ENCODE measurements at places on chromosomes 4 and X.

GRCh38 chr4:172982151-172982590 is 186.4 kb upstream of the GALNT7 start:
- no peak for DNase-seq

- no peak for DNase-seq
Measured at GRCh38 chr4:11602606-11603340, 174.1 kb upstream of the HS3ST1 start.

DNA sequence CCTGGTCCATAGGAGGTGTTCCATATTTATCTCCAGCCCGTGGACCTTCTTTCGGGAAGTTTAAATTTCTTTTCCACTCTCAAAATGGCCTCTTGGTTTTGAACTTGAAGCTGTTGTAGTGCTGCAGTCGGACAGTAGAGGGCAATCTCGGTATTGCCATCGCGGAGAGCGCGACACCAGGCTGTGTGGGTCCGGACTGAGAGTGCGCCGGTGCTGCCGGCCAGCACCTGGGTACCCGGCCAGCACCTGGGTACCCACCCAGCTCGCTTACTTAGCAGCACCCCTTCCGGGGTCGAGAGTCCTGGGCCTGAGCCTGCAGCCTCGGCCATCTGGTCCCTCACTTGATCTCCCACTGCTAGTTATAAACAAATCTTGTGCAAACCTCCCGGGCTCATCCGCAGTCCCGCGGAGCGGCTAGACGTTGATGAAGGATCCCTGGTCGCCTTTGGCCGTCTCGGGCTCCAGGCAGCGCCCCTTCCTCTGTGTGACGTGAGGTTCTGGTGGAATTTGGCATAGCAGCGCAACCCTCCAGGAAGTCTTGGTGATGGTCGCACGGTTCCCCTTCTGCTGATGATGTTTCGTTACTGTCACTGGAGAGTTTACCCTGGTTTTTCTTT is 18.0 kb downstream of the FAM9A start:
- no peak for DNase-seq

- DNase-seq: no peak
Measured at GRCh38 chr4:84699001-84699671, 116.2 kb downstream of the CDS1 start.

GRCh38 chr4:186829740-186830449 is 106.2 kb upstream of the FAT1 start:
- DNase-seq: no peak

DNA sequence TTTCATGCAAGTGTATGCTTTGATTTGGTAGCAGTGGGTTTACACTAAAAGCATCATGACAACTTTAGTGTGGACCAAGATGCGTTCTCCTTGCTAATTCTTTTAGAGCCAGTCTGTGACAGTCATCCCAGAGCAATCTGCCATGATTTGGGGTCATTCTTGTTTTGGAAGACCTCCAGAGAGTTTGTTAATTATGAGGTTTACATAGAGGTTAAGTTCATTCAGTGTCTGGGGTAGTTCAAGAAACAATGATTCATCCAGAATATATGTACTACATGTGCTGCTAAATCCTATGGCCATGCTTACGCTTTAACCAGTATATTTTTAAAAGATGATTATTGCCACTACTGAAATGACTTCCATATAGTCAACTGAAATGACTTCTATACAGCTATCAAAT is 328.5 kb upstream of the AGA start:
- no peak for DNase-seq

- no peak for DNase-seq
Measured at GRCh38 chr4:123561525-123561924, 164.9 kb downstream of the SPRY1 start.

- no peak for DNase-seq
Measured at GRCh38 chr4:76892601-76893000, 5.3 kb downstream of the SOWAHB start.

GRCh38 chr4:168791376-168791775 is 218.7 kb downstream of the CBR4 start:
- DNase-seq: no peak

GRCh38 chrX:12978205-12979025 is 3.5 kb downstream of the TMSB4X start:
- DNase-seq: no peak

- DNase-seq: no peak
Measured at GRCh38 chr4:81650606-81651242, 179.0 kb upstream of the RASGEF1B start.

- no peak for DNase-seq
Measured at GRCh38 chrX:154135458-154136229, 8.4 kb upstream of the OPN1LW start.

GRCh38 chr4:153177841-153178240 is 26.4 kb upstream of the TRIM2 start:
- no peak for DNase-seq

DNA sequence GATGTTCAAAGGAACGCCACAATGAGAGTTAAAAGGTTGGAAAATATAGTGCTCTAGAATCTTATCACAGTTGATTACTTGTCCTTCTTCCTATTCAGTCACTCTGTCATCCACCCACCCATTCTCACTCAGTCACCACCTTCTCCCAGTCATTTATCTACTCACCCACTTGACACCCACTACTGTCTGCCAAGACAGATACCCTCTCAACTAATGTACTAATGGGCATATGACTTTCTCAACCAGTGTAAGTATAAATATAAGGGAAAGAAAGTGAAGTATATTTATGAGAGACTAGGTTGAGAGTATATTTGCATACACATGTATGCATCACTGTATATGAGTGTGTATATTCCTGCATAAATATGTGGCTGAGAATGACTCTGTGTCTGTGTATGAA is 20.0 kb downstream of the MID2 start:
- no peak for DNase-seq

GRCh38 chr4:104881136-104881886 is 265.4 kb upstream of the TET2 start:
- no peak for DNase-seq

- no peak for DNase-seq
Measured at GRCh38 chr4:162782096-162782777, 384.5 kb downstream of the NAF1 start.

DNA sequence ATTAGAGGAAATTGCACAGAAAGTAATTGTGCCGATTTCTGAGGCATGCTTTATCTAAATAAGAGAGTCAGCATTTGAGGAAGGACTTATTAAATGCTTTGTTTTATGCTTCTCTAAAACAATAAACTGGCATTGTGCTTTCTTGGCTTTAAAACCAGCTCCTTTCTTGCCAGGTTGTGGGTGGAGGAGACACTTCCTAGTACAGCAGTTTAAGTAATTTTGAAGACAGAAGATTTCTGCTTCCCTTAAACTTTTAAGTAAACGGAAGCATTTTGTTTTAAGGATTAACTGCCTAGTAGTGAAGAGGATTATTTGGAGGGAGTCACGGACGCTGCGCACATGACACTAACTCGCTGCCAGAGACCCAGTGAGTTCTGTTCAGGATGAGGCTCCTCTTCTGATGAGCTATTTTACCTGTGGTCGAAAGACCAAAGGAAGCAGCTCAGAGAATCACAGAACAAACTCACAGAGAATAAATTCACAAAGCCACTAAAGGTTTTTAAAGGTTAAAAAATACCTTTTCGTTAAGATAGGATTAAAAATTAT is 169.5 kb downstream of the TLL1 start:
- no peak for DNase-seq

GRCh38 chr4:71639380-71639779 is 144.5 kb downstream of the GC start:
- DNase-seq: no peak

DNA sequence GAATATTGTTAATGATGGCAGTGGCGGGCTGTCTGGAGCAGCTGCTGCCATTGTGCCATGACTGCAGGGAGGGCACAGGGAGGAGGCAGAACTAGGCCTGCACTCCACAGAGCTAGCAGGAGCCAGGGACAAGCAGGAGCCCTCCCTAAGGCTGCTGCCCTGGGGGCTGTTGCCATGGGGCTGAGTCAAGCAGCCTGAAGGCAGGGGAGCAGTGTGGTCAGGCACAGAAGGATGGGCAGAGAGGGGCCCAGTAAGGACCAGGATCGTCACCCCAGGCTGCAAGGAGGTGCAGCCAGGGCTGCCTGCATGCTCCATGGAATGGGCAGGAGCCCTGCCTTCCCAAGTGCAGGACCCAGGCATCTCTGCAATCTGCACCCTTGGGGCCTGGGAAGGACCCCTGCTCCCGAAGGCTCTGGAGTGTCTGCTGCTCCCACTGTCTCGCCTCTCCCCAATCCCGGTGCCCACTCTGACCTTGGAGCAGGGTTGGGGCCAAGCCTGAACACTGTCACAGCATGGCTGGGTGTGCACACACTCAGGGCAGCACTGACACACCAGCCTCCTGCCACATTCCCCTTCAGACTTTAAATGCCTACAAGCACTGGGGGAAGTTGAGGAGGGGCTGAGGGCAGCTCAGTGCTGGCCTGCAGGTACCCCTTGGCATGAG is 98.3 kb upstream of the GALNTL6 start:
- DNase-seq: no peak

- DNase-seq: no peak
Measured at GRCh38 chr4:8507196-8507570, 66.6 kb downstream of the TRMT44 start.

DNA sequence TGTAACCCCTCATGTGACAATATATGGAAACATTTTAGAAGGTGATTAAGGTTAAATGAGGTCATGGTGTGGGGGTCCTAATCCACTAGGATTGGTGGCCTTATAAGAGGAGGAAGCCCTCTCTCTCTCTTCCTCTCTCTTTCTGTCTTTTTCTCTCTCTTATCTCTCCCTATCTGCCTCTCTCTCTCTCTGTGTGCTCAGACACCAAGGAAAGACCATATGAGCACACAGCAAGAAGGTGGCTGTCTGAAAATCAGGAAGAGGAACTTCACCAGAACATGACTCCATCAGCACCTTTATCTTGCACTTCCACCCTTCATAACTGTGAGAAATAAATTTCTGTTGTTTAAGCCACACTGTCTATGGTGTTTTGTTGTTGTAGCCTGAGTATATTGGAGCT is 1472.2 kb downstream of the PCDH7 start:
- no peak for DNase-seq

All from stimulated activated CD8-positive, alpha-beta memory T cell treated with anti-CD3 and anti-CD28 coated beads, Interleukin-7, amount 100 ng/mL, for 1 hour (primary cell).